Stimulated activated CD4-positive, alpha-beta T cell treated with anti-CD3 and anti-CD28 coated beads, TNF-alpha, amount 100 ng/mL, for 1 hour (primary cell): ENCODE measurements at places on chromosomes 1 and 21.

DNA sequence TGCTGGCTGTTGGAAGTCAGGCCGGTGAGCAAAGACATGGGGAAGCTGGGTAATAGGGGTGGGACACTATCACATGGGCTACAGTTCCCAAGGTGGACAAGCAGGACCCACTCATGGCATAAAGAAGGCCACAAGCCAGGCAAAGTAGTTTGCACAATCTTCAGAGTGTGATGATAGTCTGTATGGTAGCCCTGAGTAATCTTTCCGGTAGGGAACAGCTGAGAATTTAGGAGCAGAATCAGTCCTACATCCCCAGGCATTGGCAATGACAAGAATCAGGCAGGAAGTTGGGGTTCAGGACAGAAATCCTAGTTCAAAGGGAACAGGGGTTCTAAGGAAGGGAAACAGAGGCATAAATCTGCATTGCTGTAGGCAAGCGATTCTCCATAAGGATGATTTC, 23.9 kb upstream of the SPATA6 start:
- DNase-seq: no peak

DNA sequence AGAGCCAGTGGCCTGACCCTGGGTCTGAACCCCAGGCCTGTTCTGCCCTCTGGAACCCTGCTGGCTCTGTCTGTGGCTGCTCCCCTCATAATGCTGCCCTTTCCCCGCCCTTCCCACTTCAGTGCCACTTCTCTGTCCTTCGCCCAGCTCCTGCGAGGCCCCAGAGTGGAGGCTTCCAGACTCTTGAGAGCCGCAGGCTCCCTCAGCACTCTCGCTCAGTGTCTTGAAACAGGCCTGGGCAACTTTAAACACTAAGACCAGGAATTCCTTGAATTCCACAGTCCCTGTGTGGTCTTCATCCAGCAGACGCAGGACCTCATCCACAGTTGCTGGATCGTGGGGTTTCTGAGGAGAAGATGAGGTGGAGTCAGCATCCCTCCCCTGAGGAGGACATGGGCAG, 3.5 kb downstream of the CRNN start:
- DNase-seq: no peak

DNA sequence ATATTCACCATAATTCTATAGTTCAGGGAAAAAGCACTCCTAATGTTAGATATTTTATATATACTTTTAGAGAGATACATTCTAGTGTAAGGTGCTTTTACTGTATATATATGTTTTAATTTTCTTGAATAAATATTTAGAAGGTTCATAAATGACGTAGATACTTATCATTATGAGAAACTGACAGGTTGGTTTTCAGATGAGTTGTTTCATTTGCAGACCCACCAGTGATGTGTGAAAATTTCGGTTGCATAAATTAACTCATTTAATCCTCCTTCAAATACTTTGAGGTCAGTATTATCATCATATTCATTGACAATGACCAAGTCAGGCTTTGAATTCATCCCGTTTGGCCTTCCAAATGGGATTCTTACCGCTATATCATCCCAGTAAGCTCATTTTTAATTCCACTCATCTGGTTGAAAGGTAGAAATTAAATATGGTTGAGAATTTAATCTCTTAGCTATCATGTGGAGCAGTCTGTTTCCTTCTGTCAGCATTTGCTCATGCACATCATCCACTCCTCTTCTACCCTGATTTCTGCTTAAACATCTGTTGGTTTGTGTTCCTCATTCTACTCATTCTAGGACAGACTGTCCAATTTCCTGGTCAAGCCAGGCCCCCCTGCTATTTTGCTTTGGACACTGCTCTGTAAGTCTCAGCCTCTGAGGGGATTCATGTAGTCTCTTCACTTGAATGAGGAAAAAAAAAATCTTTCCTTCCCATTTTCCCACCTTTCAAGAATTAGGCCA, 1156.6 kb downstream of the PLA2G4A start:
- DNase-seq: no peak

GRCh38 chr1:159181328-159182024, 10.1 kb downstream of the CADM3 start:
- no peak for DNase-seq

DNA sequence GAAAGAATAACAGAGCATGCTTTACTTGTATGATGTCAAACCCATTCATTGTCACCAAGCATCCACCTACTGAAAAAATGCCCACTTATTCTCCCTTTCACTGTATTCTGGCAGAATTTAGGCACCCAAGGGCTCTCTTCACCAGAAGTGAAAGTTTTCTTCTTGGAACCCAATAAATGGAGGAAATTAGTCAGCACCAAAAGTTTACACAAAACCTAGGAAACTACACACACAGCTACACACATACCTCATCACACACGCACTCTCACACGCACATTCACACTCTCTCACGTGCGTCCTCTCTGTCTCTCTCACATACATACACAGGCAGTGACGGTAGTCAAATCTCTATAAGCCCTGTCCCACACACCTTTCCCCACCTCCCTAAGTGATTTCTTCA, 37.6 kb downstream of the MCOLN2 start:
- no peak for DNase-seq

DNA sequence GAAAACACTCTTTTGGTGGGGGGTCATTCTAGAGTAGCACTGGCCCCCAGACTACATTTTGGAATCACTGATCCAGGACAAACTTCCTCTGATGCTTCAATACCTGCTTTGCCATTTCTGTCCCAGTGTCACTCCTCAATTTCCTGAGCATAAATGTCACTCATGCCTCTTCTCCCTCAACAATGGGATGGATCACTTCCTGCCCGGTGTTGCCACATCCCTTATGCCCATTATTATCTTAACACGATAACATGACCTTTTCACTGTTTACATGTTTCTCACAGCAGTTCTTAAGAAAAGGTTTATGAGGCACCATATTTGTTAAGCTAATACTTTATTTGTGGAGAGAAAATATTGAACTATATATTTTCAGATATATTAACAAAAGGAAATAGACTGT, 3.9 kb upstream of the ITLN1 start:
- no peak for DNase-seq

- DNase-seq: no peak
Observed at GRCh38 chr1:176954242-176954641, 210.3 kb downstream of the ASTN1 start.

DNA sequence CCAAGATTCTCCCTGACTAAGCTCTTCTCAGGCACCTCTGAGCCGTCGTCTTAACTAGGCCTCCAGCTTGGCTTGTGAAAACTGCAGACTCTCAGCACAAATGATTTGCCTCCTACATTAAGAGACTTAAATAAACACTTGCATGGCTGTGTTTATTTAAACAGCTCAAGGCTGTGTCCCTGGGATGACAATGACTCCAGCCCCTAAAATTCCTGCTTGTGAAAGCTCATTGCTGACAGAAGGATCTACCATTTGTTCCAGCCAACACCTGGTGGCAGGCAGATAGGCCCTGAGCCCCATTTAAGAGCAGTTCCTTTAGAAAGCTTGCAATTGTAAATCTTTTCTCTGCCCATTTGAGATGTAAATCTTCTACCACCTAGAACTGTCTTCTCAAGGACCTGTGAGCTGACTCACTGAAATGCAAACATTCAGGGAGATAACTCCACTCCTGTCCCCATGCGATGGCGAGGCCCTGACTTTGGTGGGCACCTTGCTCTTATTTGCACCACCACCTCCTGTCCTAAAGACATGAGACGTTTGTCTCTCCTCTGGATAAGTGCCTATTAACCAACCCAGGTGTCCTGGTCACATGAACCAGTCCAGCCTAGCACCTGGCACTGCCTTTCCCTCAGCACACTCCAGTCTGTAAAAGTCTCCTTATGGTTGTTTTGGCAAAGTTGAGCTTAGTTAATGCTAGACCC, 15.1 kb upstream of the PCP4 start:
- no peak for DNase-seq

DNA sequence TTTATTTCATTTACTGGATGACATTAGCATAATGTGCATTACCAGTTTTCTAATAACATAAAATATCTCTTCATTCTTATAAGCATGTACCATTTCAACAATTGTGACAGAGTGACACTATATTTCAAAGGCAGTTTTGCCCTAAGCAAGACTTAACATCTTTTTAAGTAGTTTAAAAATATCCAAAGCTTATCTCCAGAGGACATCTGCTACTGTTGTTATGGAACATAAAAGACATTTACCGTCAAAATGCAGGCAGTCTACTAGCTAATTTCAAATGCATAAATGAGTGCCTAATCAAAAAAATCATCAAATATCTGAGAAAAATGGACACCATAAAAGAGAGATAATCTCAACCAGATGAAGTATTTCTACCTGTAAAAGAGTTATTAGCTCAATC, 782.4 kb upstream of the BRINP3 start:
- DNase-seq: no peak

DNA sequence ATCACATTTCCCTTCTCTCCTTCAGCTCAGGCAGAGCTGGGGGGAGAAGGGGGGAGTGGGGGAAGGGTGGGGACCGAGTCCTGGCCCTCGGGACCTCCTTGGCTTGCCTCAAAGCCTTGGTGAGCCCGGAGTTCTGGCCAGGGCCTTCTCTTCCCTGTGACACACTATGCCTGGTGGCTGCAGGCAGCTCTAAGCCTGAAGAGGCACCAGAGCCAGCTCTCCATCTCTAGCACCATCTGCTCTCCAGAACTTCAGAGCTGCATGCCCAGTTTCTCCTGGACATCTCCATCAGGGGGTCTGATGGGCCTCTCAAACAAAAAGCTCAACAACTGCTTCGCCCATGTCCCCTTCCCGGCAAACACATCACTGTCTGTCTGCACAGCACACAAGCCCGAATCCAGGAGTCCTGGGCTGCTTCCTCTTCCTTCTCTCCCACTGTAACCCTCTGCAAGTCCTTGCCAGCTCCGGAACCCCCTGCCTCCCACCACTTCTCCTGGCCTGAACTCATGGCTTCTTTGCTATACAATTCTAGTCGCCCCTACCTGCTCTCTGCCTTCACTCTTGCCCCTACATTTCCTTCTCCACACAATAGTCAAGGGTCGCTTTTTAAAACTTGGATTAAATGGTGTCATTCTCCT, 26.5 kb downstream of the KIAA1614 start:
- DNase-seq: no peak

GRCh38 chr1:109814223-109814622, 50.5 kb upstream of the EPS8L3 start:
- no peak for DNase-seq

DNA sequence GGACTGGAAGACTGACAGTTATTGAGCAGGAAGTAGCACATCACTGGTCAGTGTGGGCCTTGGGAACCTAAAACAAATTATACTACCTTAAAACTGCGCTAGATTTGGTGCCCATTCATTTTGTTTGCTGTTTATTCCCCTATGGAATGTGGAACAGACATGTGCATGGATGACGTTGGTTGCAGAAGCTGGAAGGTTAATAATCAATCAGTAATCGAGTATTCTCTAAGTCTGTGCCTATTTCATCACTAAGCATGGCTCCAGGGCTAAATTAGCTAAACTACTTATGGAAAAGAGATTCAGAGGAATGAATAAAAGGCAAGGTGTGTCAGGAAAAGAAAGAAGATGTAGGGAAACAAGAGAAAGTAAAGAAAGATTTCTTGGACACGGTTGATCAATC, 33.5 kb upstream of the DPT start:
- no peak for DNase-seq

- DNase-seq: no peak
Observed at GRCh38 chr1:224217655-224218623, 34.9 kb downstream of the DEGS1 start.

GRCh38 chr1:1254667-1254998, 8.1 kb upstream of the C1QTNF12 start:
- DNase-seq: no peak
